BJ (cell line): ENCODE measurements at places on chromosomes 1 and 21. TPM values are rescaled to one million over a fixed set of nuclear protein-coding genes. Genes with fewer than 3 reads are reported as not detected.

STYXL2 gene
- not detected in 2 replicates for polyA plus RNA-seq

CERS2 gene
- polyA plus RNA-seq, result 202 and 239 TPM in 2 replicates

AGL gene
- polyA plus RNA-seq, result 1.6 and 4.0 TPM in 2 replicates

HSD3B2 gene
- polyA plus RNA-seq, result not detected in 2 replicates

CYYR1 gene
- polyA plus RNA-seq, result not detected in 2 replicates

MAN1C1 gene
- 0.98 and 1.1 TPM in 2 replicates for polyA plus RNA-seq
